Psoas muscle (tissue), 8 donors: ENCODE measurements at places on chromosomes 1 and 21. TPM values are rescaled to one million over a fixed set of nuclear protein-coding genes. Genes with fewer than 3 reads are reported as not detected.

KIF14 gene
- polyA plus RNA-seq: 0.04 TPM

ELOVL1 gene
- polyA plus RNA-seq: 39.2 TPM

AIRE gene
- 0.17 TPM for polyA plus RNA-seq

PLD5 gene
- not detected for polyA plus RNA-seq

KCNJ10 gene
- polyA plus RNA-seq: not detected

LCE2A gene
- polyA plus RNA-seq: not detected

CYP4Z1 gene
- polyA plus RNA-seq: 0.15 TPM

RAP1GAP gene
- 0.04 TPM for polyA plus RNA-seq

ANGPTL7 gene
- 0.89 TPM for polyA plus RNA-seq

CRP gene
- polyA plus RNA-seq: not detected

CFAP74 gene
- polyA plus RNA-seq: not detected

DDOST gene
- 97.1 TPM for polyA plus RNA-seq

TDRD5 gene
- 0.03 TPM for polyA plus RNA-seq

FAM163A gene
- polyA plus RNA-seq: 0.04 TPM

DIPK1A gene
- polyA plus RNA-seq: 7.9 TPM

PDZK1IP1 gene
- polyA plus RNA-seq: 1.4 TPM

CRYZ gene
- polyA plus RNA-seq: 18.2 TPM

RGS4 gene
- 0.09 TPM for polyA plus RNA-seq

CCDC27 gene
- polyA plus RNA-seq: 0.04 TPM

NUP210L gene
- polyA plus RNA-seq: 0.01 TPM

ETV3 gene
- polyA plus RNA-seq: 9.4 TPM

MRPL20 gene
- polyA plus RNA-seq: 211 TPM

REN gene
- polyA plus RNA-seq: not detected

HES3 gene
- polyA plus RNA-seq: not detected

KRTAP7-1 gene
- polyA plus RNA-seq: not detected

CACNA1E gene
- not detected for polyA plus RNA-seq

RNF186 gene
- polyA plus RNA-seq: not detected

PLA2G2D gene
- polyA plus RNA-seq: not detected

NSUN4 gene
- 16.3 TPM for polyA plus RNA-seq

DTL gene
- polyA plus RNA-seq: 0.23 TPM

DDR2 gene
- polyA plus RNA-seq: 2.9 TPM

KRTAP19-1 gene
- polyA plus RNA-seq: not detected

MAN1C1 gene
- polyA plus RNA-seq: 1.8 TPM

ZBTB18 gene
- 18.8 TPM for polyA plus RNA-seq

MSH4 gene
- polyA plus RNA-seq: 0.26 TPM

CNKSR1 gene
- 11.0 TPM for polyA plus RNA-seq

CASQ1 gene
- polyA plus RNA-seq: 412 TPM

PIGP gene
- polyA plus RNA-seq: 27.2 TPM

NCAM2 gene
- polyA plus RNA-seq: 0.14 TPM

FCAMR gene
- not detected for polyA plus RNA-seq

GREM2 gene
- 0.85 TPM for polyA plus RNA-seq
